Stimulated activated CD4-positive, alpha-beta T cell treated with anti-CD3 and anti-CD28 coated beads, Interleukin-15, amount 100 ng/mL, for 1 hour (primary cell): ENCODE measurements at places on chromosomes 3 and 15.

- no peak for DNase-seq
Observed at GRCh38 chr3:55815262-55815661, 328.2 kb upstream of the WNT5A start.

DNA sequence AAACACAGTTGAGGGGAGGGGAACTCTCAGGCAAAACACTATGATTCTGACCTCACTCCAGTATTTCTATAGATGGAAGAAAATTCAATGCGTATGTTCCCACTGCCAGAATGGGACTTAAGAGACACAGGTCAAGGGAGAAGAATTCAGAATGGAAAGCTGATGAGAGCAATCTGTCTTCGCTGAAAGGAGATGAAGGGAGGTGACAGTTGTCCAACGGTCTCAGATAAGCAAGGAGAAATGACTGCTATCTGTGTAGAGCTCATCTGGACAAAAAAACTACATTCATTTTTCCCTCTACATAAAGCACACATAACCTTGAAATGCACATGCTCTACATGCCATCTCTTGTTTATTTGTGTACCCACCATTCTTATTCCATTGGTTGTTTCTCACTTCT lies 405.1 kb downstream of the LSAMP start:
- no peak for DNase-seq

DNA sequence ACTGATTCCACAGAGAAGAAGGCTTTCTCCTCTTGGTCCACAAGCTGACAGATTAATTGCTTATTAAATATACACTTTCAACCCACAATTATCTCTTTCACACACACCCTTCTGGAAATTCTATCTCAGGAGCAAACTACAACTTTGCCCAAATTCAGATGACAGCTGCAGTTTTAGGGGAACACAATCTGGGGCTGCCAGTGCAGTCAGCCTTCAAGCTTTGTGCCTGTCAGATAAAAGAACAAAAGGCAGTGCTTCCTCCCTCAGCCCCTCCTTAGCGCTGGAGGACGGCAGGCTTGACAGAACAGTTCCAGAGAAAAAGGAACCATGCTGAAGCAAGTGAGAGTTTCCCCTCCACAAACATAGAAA lies 99.6 kb downstream of the TMCC1 start:
- DNase-seq = no peak

DNA sequence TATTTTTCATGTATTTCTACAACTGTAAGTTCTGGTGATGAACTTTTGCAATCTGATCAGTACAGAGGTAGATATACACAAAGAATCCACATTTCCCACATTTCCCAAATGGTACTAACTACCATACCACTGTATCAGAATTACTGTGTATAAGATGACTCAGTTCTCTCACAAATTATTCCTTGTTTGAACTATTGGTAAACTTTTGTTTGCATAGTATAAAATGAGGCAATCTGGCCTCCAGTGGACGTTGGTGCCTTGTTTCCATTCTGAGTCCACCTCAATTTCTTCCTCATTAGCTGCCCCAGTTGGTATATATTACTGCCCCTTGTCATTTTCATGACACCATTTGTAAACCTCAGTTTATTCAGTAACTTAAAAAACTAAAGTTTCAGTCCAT lies 38.5 kb downstream of the SPTSSB start:
- DNase-seq = no peak

GRCh38 chr15:51365417-51365816 lies 24.0 kb downstream of the GLDN start:
- DNase-seq = no peak

DNA sequence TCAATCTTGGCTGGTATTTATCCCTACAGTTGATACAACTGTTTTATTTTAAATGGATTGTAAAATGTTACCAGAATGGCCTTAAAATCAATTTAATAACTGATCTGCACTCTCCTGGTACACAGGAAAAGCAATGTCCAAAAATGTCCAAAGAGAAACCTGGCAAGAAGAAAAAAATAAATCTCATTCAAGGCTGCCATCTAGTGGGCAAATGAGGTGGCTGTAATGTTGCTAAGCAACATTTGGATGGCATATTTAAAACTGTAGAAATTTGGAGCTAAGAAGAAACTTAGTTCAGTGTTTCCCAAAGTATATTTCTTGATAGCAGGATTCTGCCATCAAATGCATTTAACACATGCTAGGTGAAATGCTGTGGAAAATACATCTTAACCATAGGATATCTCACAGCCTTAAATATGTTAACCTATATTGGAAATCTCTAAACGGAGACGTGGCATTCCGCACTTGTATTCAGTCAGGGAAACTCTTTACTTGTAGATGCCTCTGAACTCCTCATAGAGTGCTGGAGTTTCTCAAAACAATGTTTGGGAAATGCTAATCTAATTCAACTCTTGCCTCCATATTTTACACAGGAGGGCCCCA lies 216.8 kb downstream of the ERC2 start:
- no peak for DNase-seq

DNA sequence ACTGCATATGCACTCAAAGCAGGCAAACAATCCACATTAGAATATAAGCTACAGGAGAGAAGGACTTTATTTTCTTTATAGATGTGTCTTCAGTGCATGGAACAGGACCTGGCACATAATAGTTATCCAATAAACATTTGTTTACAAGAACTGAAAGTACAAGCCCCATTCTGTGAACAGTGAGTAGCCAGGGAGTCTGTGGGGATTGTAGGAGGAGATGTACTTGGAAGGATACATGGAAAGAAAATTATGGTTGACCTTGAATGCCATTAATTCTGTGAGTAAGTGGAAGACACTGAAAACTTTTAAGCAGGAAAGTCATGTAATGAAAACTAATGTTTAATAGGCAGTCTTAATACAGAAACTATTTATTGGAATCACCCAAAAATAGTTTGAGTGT lies 28.3 kb downstream of the MASP1 start:
- no peak for DNase-seq

DNA sequence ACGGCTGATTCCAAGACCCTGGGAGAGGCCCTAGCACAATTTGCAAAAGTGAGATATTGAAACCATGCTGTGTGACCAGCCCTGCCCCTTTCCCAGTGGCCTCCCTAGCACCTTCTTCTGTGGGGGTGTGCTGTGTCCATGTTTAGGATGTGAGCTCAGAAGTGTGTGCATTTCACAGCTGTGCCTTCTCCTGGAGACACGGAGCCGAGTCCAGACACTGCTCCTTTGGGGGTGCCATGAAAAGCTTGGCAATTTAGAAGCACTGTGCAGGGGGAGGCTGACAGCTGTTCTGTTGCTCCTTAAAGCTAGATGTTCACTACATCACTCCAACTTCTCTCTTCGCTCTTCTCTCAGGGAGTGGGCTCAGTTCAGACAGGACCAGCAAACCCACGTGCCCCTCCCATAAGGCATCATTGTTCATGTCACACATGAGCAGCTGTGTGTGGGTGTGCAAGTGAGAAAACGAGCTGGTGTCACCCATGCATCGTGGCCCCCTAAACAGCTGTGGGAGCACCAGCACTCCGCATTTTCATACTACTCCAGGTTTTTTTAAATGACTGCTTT lies 492.6 kb downstream of the GABRG3 start:
- no peak for DNase-seq
